ENCODE measurements at places on chromosomes 7 and 10.

DNA sequence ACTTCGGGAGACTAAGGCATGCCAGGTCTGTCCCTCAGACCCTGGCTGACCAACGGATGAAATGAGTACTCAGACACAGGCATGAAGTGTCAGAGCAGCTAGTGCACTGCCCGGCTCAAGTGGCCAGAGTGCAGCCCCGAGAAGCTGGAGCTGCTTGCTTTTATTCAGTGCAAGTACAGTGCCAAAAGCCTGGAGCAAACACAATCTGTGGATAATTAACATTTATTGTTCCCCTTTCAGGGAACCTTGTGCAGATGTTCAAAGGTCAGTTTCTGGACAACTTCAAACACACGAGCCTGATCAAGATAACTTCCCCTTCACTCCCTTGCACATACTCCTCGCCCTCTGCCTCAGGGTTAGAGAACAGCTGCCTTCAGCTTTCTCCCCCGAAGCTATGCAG, 7.9 kb upstream of the ATE1 start:
- no peak for DNase-seq

DNA sequence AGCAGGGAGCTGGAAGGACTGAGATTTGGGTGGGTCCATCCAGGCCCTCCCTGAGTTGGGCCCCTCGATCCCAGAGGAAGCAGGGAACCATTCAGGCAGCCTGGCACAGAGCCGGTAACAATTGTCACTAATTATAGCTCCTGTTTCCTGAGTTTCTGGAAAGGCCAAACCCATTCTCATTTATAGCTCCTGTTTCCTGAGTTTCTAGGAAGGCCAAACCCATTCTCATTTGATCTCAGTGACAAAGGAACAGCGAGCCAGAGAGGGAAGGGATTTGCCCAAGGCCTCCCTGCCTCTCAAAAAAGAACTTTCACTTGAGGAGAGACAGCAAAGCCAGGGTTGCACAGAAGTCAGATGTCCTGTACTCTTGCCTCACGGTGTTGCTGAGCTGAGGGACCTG, 521.9 kb downstream of the TYW1 start:
- no peak for DNase-seq

DNA sequence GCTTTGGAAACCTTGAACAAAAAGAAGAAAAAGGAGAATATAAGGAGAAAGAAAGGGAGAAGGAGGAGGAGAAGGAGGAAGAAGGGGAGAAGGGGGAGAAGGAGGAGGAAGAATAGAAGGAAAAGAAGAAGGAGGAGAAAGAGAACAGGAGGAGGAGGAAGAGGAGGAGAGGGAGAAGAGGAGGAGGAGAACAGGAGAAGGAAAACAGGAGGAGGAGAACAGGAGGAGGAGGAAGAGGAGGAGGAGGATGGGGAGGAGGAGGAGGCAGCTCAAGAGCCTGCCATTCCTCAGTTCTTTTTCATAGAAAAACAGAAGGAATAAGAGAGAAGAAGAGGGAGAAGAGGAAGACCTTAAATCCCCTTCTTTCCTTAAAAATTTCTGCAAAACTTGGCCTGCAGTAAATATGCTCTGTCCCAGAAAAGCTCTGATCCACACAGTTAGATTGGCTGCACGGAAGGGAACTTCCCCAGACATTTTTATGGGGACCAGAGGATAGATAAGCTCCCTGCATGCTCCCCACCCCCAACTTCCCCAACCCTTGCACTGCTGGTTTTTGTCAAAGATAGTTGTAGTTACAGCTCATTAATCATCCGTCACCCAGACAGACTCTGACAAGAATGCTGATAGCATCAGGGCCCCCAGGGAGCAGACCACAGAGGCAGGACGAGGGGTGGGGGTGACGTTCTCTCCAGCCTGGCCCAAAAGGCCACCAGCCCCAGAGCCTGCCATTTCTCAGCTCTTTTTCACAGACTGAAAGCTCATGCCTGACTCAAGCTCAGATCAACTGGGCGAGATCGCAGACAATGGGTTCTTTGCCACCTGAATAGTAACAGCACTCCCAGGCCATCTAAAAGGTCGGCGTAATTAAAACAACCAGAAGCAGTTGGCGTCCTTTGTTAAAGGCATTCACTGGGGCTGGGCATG, 34.5 kb upstream of the LYZL1 start:
- no peak for DNase-seq

GRCh38 chr7:5766321-5766761, 15.1 kb downstream of the RNF216 start:
- no peak for DNase-seq

GRCh38 chr10:115826396-115826795, 446.6 kb downstream of the GFRA1 start:
- no peak for DNase-seq

- no peak for DNase-seq
These were observed 258.0 kb upstream of the SP4 start for GRCh38 chr7:21169667-21170580.

DNA sequence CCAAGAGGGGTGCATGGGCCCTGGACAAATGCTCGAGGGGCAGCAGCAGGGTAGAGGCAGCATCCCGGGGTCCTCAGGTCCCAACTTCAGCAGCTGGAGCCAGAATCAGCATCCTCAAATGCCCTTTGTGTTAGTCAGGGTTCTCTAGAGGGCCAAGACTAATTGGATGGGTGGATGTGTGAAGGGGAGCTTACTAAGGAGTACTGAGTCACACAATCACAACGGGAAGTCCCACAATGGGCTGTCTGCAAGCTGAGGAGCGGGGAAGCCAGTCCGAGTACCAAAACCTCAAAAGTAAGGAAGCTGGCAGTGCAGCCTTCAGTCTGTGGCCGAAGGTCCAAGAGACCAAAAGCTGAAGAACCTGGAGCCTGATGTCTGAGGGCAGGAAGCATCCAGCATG, 162.9 kb upstream of the TCERG1L start:
- no peak for DNase-seq

DNA sequence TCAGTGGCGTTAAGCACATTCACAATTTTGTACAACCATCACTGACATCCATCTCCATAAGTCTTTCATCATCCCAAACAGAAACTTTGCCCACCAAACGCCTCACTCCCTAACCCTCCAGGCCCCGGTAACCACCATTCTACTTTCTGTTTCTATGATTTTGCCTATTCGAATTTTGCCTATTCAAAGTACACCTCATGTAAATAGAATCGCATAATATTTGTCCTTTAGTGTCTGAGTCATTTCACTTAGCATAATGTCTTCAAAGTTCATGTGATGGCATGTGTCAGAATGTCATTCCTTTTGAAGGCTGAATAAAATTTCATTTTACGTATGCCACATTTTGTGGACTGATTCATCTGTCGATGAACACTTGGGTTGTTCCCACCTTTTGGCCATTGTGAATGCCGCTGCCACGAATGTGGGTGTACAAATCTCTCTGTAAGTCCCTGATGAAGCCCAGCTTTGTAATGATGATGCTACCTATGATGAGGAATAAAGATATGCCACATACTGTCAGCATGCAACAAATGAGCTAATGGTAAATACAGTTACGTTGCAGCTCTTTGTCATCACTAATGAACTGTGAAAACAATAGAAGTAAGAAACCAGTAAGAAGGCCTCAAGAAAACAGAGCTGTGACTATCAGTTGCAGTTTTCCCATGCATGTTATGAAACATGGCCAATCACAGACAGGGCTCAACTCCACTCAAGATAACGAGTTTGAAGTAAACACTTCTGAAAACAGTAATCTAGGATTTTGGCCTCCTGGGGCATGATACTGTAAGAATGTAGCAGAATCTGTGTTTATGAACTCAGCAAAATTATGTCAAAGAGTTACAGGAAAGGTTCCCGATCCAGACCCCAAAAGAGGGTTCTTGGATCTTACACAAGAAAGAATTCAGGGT, 120.0 kb downstream of the ADAM12 start:
- DNase-seq: no peak

DNA sequence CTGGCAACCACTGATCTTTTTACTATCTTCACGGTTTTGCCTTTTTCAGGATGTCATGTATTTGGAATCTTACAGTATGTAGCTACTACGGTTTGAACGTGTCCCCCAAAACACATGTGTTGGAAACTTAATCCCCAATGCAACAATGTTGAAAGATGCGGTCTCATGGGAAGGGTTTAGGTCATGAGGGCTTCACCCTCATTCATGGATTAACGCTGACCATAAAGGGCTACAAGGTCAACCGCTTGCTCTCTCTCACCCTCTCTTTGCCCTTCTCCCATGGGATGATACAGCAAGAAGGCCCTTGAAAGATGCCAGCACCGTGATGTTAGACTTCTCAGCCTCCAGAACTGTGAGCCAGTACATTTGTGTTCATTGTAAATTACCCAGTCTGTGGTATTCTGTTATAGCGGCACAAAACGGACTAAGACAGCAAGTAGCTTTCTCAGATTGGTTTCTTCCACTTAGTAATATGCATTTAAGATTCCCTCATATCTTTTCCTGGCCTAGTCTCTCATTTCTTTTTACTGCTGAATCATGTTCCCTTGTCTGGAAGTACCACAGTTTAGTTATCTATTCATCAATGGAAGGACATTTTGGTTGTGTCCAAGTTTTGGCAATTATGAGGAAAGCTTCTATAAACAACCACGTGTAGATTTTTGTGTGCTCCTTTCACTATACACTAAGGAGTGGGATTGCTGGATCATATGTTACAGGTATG, 3.0 kb upstream of the CRYGN start:
- DNase-seq: no peak

- no peak for DNase-seq
These were observed 852.8 kb upstream of the CELF2 start for GRCh38 chr10:10164848-10165247.

GRCh38 chr7:2878306-2878705, 34.2 kb upstream of the GNA12 start:
- no peak for DNase-seq

GRCh38 chr7:86949052-86949778, 110.2 kb downstream of the ELAPOR2 start:
- no peak for DNase-seq

DNA sequence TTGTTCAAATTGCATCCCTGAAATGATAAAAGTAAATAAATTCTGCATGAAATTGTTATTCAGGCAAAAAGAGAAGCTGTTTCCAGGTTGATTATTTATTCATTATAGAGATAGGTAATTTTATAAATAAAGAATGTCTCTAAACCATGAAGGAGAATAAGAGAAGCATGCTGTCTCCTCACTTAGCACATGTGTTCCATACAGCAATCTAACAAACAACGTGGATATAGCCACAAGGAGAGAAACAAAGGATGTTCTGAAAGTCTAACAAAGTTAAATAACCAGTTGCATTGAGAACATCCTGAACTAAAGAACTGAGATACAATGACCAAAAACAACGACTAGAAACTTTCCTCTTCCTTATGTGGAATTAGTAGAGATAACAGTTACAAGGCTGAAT, 50.8 kb downstream of the NEBL start:
- no peak for DNase-seq

- no peak for DNase-seq
These were observed 117.1 kb downstream of the KMT2E start for GRCh38 chr7:105131033-105131656.

- DNase-seq: no peak
These were observed 524 bp upstream of the UNC5B start for GRCh38 chr10:71211775-71212317.

DNA sequence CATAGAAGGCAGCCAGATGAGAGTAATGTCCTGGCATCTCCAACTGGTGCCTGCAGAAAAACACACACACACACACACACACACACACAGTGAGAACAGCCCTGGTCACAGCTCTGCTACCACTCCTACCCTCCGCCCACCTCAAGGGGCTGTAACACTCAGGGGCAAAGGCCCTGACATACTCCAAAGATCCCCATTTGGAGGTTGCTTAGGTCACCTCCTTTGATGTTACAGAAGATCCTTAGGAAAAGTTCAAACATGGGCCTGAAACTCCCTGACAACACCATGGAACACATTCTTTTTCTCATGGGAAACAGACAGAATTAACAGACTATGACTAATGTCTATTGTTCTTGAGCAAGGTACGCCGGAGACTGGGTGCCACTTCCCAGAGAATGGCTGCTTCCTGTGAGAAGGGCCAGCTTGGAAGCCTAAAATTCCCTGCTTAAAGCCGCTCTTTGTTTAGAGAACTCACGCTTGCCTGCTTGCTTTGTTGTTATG, 27.7 kb downstream of the DENND11 start:
- DNase-seq: no peak

DNA sequence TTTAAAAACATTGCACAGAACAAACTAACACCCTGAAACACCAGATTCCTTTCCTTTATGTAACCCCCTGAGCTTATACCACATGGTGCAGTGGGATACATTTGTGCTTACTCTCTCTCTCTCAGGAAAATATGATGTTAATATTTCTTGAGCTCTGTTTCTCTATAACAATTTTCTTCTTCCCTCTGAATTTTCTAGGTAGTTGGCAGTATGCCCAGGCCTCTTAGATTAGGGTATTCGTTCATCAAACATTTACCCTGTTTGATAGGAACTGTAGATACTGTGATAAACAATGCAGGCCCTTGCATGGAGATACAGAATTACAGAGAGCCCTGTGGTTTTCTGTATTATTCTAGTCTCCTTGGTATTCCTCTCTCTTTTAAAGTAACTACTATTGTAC, 567.8 kb downstream of the IPMK start:
- no peak for DNase-seq

DNA sequence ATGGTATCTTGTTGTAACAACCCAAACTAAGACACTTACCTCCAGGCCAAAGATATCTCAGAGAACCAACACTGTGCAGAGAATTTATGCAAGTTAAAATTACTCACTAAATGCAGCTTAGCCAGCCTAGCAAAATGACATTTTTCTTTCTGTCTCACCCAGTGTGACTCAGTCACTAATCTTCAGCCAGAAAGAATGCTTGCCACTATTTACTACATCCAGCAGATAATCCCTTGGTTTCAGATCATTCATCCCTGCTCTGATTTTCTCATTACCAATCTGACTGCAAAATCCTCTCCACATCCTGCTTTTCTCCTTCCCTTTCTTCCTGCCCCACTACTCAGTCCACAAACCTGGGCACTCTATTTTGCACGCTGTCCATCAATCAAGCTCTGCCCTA, 93.5 kb upstream of the NEBL start:
- no peak for DNase-seq

- no peak for DNase-seq
These were observed 101.0 kb downstream of the HERPUD2 start for GRCh38 chr7:35593899-35594298.

DNA sequence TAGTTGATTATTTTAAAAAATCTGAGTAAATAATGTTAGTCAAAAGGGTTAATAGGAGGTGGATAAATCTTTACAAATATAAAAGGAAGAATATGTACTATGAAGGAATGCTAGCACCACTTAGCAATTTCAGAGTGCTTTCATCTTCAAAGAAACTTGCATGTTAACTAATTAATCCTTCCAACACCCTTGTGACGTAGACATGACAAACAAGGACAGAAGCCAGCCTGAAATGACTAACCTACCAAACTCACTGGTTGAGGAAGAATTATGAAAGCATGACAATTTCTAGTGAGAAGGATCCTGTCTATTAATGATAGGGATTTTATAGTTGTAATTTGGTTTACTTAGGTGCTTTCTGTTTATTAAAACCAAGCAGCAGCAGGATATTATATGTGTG, 468.0 kb upstream of the FZD8 start:
- DNase-seq: no peak

GRCh38 chr7:155303039-155303593, 5.4 kb downstream of the INSIG1 start:
- DNase-seq: no peak
